ENCODE measurements at places on chromosomes 3 and 15.

- no peak for DNase-seq
Observed at GRCh38 chr3:31140470-31140869, 246.0 kb upstream of the GADL1 start.

- DNase-seq, result no peak
Observed at GRCh38 chr3:34016925-34017587, 218.6 kb downstream of the PDCD6IP start.

GRCh38 chr3:9881441-9881840 lies 1.4 kb upstream of the CIDEC start:
- DNase-seq, result no peak

- no peak for DNase-seq
Observed at GRCh38 chr15:79769069-79769481, 127.7 kb downstream of the MTHFS start.

- DNase-seq, result no peak
Observed at GRCh38 chr3:97934980-97935695, 37.1 kb downstream of the RIOX2 start.

- no peak for DNase-seq
Observed at GRCh38 chr3:136545664-136546268, 206.4 kb downstream of the STAG1 start.

GRCh38 chr3:101069901-101070798 lies 76.9 kb upstream of the ABI3BP start:
- peak; percentile 75 for DNase-seq

DNA sequence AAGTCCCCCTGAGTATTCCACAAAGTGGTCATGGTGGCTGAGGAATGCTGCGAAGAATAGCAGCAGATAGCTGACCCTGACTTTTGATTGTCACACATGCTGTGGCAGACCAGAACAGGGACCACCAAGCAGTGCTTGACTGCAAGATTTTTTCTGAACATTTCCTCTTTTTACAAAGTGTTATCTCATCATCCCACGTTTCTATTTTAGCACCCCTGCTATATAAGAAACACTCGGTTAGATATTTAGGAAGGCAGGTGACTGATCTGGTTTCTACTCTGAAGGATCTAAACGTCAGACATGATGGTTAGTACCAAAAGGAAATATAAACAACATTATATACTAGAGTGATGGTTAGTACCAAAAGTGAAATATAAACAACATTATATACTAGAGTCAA lies 9.1 kb downstream of the SLC25A26 start:
- no peak for DNase-seq

DNA sequence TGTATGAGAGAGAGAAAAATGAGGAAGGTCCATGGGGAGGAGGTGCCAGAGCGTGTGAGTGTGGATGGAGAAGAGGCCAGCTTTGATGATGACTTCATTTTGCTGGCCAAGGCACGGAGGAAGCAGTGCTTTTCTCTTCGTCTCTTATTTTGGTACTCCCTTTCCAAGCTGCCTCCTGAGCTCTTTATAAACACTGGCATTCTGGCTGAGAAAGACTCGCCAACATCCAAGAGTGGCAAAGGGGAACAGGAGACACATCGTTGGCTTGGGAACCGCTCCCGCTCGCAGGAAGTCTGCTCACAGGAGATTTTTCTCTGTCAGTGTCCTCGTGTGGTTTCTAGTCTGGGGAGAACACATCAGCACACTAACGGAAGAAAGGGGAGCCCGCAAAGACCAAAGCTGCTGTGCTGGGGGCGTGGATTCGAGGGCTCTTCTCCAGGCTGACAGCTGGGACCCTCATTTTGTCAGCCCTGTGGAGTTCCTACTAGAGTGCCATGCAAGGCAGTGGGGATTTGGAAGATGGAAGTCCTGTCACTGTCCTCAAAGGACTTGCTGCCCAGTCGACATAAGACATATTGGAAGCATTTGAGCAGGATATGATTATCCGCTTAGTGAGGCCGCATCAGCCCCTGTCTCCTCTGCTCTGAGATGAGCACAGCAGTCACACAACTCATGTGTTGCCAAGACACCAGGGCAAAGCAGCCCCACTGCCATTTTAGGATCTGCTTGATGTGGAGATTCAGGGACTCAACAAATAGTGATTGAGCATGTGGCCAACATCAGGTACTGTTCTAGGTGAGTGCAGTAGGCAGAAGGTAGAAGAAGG lies 8.0 kb upstream of the SEMA4B start:
- DNase-seq, result no peak

DNA sequence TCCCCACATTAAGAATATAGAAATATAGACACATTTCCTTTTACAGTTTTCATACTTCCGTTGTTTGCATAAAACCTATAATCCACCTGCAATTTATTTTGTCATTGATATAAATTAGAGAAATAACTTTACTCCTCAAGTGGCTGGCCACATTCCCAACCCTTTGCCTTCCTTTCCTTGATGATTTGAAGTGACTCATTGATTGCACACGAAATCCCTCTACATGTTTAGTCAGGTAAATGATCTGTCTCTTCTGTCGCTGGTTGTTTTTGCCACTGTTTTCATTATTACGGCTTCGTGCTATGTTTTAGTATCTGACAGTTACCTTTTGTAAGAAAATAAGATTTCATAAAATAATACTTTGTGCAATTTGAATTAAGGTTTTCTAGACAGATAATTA lies 272.2 kb upstream of the NR2E3 start:
- no peak for DNase-seq

DNA sequence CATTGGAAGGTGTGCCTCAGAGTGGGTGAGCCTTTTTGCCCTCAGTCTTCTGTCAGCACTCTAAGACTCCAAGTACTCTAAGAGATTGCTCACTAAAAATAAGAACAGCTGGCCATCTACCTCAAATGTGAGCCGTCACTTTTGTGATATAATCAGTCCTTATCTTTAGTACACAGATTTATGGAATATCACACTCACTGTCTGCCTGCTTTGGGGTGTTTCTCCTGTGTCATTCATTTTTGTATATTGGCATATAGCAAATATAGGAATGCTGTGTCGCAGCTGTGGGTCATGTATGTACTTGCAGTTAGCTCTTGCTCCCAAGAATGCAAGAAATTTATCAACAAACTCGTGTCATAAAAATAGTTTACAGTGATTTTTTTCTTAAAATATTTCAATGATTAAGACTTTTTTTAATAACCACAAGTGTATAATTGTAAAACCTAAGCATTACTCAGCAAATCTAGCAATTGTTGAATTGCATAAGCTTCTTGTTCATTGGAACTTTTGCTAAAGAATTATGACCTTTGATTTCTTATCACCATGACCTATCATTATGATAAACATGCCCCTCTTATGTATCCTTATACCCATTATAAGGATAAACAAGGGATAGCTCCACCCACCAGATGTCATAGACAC lies 18.8 kb downstream of the SETD5 start:
- DNase-seq, result no peak

GRCh38 chr3:95752199-95752598 lies 1062.2 kb upstream of the EPHA6 start:
- no peak for DNase-seq

DNA sequence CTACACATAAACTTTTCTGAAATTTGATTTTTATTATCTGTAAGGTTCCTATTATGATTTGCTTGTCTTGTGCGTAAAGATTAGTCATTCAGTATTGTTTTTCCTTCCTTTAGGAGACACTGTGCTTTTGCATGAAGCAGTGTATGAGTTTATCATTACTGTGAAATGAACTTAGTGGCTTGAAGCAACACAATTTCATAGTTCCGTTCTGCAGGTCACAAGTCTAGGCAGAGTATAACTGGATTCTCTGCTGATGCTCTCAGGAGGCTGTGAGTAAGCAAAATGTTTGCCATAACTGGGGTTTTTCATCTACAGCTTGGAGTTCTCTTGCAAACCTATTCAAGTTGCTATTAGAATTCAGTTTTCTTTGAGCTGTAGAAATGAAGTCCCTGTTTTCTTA lies 1136.1 kb downstream of the OTOL1 start:
- DNase-seq, result no peak

- DNase-seq, result no peak
Observed at GRCh38 chr3:129166579-129167332, 5.9 kb upstream of the ISY1 start.

GRCh38 chr15:32866454-32867312 lies 148.9 kb downstream of the GREM1 start:
- no peak for DNase-seq

GRCh38 chr15:81523867-81524266 lies 149.9 kb upstream of the TMC3 start:
- no peak for DNase-seq

DNA sequence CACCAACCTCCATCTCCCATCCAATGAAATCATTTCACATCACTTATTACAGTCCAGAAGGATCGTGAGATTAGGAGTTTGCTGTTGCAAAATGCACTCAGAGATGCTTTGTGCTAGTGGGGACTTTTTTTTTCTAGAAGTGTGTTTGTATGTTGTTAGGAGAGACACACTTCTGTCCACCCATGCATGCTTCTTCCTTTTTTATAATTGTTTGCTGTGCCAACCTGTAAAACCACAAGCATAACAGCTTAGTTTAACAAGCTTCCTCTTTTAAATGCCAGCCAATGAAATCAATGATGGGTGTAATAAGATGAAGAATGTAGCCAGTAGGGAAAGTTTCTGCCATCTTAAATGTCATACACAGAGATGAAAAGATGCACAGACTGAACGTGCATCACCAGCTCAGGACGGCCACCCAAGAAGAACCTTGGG lies 305.6 kb upstream of the STT3B start:
- DNase-seq, result no peak

DNA sequence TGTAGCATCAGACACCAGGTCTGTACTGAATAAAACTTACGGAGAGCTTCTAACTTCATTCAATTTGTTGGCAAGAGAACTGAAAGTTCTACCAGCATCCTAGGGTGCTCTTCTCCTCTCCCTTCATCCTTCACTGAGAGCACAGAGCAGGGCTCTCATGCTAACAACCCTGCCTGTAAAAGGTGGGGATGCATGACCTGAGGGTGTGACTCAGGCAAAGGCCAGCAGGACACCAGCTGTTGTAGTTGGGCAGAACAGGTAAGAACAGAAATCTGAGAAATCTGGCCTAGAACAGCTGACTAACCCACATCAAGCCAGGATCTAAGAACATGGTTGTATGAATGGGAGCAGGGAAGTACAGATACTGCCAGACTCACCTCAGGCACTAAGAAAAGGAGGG lies 64.2 kb downstream of the MYLK start:
- no peak for DNase-seq

DNA sequence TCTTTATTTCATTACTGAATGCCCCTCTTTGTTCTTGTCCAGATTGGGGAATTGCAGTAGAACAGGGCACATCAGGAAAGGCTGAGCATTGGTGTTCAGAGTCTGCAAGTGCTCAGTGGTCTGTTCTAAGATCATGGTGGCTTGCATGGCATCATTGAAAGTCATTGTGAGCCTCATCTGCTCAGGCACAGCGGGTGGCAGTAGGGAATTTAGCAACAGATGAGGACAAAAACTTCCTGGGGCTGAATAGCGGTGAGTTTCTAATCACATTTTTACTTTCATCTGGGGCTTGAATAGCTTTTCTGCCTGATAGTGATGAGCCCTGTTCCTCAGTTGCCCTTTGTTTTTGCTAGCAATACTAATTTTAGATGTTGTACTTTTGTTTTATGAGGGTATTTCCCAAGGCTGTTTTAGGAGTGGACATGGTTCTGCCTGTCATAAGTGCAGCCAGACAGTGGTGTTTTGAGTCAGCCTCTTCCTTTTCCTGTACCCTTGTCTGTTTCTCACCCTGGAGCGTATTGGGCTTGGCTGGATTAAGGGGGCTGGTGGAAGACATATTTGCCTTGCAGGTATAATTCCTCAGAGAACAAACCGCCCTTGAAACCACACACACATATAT lies 127.2 kb upstream of the IL12A start:
- no peak for DNase-seq

GRCh38 chr15:83170474-83171165 lies 37.0 kb downstream of the HDGFL3 start:
- no peak for DNase-seq

DNA sequence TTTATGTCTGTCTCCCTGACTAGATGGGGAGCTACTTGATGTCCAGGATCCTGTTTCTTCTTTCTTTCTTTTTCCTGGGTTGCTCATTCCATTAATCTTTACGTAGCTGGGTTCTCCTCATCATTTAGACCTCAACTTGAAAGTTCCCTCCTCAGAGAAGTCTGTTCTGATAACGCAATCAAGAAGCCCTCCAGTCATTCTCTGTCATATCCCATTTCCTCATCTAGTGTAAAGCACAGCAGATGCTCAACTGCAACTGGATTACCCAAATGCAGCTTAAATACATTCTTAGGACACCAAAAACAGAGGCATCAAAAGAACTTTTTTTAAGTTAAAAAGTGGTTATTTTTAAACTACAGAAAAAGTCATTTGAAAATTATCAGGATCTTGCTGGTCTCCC lies 51.7 kb upstream of the ST3GAL6 start:
- DNase-seq, result no peak

DNA sequence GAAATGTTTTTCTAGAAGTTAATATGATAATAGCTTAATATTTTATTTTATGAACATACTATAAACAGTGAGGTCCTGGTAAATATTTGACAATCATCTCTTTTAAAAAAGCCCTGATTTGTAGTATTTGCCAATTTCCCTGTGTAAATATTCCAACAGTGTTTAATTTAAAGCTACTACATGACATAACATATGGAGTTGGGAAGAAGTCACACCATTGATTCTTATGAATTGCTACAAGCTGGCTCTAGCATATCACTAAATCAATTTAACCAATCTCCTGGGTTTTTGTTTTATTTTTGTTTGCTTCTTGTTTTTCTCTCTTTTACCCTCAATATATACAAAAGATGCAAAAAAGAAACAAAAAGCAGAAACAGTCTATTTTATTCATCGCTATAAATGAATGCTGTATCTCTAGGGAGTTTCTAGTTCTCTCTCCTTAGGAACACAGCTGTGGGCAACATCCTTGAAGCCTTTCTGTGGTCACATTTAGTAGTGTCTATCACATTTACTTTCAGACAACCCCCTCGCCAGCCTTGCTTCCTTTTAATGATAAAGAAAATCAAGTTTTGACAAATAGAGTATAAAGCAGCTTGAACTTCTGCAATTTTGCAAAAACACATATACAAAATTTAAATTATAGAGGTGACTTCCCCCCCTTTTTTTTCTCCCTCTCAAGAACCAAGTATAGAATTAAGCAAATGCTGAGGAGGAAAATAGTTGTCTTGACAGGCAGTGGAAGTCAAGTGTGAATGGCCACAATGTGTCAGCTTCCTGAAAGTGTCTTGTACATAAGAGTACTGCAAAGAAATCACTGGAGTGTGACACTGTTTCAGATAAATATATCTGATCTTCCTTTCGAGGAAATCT lies 21.4 kb downstream of the CCR1 start:
- DNase-seq, result no peak

DNA sequence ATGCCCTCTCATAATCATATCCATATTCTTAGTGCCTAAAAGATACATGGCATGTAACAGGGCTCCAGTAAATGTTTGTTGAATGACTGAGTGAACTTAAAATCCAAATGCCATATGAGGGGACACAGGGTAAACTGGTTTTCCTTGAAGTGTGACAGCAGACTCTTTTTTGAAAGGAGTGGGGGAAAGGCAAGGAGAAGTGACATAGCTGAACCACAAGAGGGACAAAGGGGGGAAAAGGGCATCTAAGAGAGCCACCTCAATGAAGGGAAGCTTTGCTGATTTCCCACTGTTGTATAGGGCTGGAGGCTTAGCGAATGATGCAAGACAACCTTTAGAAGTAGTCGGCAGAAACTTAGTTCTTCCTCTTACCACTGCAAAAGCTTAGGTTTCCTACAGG lies 9.1 kb downstream of the TRIM42 start:
- no peak for DNase-seq

- no peak for DNase-seq
Observed at GRCh38 chr15:45387380-45388007, 9.2 kb upstream of the GATM start.
